ENCODE measurements at places on chromosomes 7 and 10.

GRCh38 chr7:106604303-106604924, 56.5 kb downstream of the CCDC71L start:
- peak; percentile 48 for DNase-seq

GRCh38 chr10:113326160-113327111, 226.4 kb upstream of the HABP2 start:
- DNase-seq: peak; percentile 65

- DNase-seq: no peak
These were observed 172.7 kb upstream of the GDF10 start for GRCh38 chr10:47127188-47127785.

DNA sequence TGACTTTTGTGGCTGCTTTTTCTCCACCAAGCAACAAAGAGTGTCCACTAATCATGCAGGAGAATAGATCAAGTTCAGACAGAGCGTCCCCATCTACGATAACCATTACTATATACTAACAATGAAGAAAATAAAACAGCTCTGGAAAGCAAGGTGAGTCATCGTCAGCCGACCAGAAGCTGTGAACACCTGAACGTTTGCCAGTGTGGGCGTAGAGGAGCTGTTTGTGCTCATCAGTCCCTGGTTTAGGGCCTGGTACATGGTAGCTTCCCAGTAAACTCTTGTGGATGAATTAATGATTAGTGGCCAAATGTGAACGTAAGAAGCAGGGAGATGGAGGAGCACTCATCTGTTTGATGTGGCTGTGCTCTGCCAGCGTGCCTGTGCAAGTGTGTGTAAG, 180.7 kb downstream of the EVX1 start:
- no peak for DNase-seq

GRCh38 chr7:96530786-96531185, 178.9 kb downstream of the SEM1 start:
- DNase-seq: no peak
